NCI-H2171 (cell line): ENCODE measurements at places on chromosomes 5 and 9.

DNA sequence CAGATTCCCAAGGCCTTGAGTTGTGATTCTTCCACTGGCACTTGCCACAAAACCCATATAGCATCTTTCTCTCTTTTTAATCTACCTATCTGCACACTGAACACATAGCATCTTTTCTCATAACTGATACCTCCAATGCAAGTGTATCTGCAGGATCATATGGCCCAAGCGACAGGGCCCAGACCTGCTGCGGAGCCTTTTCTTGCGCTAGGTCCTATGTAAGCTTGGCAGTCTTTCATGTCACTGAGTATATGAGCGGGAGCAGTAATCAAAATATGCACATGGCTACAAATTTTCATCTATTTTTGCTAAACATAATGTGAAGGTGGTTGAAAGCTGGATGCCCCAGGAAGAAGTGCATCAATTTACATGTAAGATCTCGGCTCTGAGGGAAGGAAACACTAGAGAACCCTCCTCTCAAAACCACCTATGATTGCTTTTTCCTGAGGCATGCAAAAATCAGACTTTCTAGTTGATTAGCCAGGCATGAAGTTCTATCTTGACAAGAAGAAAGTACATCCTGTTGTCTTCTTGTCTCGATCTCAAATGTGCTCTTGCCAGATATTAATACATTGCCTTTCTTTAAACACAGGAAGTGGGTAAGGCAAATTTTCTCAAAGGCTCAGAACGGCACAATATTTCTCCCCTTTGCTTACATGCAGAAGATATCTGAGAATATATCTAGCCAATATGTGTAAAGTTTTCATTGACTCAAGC is 26.9 kb upstream of the CEMIP2 start:
- DNase-seq = no peak

GRCh38 chr5:82610686-82611085 is 332.5 kb upstream of the RPS23 start:
- DNase-seq = no peak

DNA sequence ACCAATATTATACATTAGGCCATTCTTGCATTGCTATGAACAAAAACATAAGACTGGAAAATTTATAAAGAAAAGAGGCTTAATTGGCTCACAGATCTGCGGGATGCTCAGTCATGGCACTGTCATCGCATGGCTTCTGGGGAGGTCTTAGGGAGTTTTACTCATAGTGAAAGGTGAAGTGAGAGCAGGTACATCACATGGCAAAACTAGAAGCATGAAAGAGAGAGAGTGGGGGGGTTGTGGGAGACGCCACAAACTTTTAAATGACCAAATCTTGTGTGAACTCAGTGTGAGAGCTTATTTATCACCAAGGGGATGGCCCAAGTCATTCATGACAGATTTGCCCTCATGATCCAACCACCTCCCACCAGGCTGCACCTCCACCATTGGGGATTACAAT is 398.3 kb upstream of the EDIL3 start:
- DNase-seq = no peak

DNA sequence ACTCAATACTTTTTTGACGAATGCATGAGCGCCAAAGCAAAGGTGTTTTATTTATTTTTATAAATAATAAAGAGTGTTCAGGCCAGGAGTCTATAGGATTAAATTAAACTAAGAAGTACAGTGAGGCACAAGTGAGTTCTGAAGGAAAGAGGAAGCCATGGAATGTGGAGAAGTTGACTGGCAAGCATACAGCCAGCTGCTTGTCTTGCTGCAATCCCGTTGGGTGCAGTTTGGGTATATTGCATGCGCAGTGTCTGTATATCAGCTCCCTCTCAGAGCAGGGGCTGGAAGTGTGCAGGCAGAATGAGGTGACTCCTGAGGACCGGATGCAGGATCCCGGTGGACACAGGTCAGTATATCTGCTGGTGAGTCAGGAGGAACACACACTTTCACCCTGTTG is 315.6 kb downstream of the ZSWIM6 start:
- no peak for DNase-seq
